ENCODE measurements at places on chromosomes 13 and 19.
A peak's percentile ranks its signal among the peaks of the same experiment; 100 is the strongest.

- no peak for DNase-seq
Observed at GRCh38 chr13:59330764-59331163, 833.0 kb downstream of the DIAPH3 start.

GRCh38 chr13:74973935-74974879 is 507.8 kb downstream of the TBC1D4 start:
- no peak for DNase-seq

GRCh38 chr13:80039000-80039399 is 301.9 kb downstream of the SPRY2 start:
- no peak for DNase-seq

DNA sequence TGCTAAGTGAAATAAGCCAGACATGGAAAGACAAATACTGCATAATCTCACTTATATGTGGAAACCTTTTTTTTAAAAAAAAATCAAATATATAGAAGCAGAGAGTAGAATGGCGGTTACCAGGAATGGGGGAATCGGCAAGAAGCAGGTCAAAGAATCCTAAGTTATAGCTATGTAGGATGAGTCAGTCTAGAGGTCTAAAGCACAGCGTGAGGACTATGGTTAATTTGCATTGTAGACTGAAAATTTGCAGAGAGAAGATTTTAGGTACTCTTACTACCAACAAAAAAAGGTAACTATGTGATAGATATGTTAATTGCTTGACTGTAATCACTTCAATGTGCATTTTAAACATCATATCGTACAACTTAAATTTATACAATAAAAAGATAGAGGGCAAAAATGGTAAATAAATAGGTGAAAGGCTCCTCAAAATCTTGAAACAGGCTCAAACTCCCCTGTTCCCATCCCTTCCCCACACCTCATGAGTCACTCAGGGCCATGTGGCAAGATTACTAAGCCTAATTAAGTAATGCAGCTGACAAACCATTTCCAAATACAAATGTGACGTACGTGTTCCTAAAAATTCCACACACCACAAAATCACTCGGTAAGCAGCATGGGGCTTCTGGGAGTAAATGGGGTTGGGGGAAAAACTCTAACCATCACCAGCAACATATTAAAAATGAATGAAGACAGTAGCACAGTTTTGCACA is 159.0 kb downstream of the USP12 start:
- no peak for DNase-seq

DNA sequence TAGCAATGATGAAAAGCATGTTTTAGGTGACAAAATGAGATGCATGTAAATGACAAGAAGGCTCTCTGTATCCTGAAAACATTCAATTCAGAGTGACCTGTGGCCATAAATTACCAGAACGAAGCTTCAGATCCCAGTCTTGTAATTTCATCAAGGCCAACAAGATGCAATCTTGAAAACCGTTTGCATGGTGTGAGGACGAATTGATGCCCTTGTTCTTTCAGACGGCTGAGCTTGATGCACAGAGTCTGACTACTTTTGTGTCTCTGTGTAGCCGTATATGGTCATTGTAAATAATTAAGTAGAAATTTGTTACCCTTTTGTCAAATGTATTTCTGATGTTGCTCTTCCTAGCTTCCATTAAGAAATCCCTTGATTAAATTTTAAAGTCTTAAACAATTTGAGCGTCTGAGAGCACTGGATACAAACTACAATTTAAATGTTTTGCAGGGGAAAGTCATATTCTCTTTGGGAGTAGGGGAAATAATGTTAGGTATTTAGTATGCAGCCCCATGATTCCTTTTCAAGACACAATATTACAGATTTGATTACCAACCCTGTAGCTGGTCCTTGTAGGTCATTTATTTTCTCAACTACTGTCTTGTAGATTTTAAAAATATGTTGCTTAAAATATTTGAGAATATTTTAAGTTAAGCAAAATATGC is 125.8 kb upstream of the PCDH9 start:
- no peak for DNase-seq

- DNase-seq, result no peak
Observed at GRCh38 chr13:33245505-33246158, 39.9 kb downstream of the STARD13 start.

- peak; percentile 26 for DNase-seq
Observed at GRCh38 chr19:8592231-8593009, 15.2 kb upstream of the MYO1F start.

DNA sequence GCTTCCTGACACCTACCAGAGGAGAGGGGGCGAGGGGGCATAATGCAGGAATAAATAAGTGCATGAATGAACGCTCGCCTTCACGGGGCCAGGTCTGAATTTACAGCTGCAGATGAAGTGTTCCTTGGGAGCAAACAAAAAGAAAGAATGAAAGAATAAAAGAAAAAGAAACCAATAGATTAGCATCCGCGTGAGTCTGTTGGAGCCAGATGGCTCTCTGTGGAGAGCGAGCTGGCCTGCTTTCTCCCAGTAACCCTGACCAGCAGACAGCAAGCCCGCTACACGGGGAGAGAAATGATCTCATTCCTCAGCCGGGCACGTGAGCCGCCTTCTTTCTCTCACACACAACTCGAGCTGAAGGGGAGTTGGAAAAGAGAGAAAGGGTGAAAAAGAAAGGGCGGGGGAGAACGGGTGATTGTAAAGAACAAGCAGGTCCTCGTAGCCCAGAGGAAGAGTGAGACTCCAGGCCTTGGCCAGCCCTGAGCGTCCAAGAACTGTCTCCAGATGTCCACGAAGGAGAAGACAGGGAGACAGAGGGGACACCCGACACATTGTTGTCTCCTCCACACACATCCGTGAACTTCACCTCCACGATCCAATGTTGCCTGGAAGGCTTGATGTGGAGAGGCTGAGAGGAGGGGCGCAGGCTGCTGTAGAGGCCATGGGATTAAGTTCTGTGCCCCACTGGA is 81.4 kb downstream of the RNASEH2B start:
- DNase-seq, result no peak

GRCh38 chr13:34207334-34207733 is 389.4 kb downstream of the RFC3 start:
- DNase-seq, result no peak

DNA sequence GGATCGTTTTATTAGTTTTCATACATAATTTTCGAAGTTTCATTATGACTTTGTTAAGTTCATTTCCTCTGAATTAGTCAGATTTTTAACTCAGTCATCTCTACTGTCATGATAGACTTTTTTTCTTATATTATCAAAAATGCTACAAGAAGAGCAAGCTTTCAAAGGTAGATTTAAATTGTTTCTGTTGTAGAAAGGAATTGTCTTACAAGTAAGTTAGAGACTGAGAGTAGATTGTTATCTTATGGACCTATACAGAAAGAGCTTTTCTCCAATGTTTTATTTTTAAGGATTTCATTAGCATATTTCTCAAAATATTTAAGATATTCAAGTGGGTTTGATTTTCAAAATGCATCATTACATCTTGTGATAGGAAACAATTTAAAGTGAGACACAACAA is 2.7 kb downstream of the MAB21L1 start:
- no peak for DNase-seq

DNA sequence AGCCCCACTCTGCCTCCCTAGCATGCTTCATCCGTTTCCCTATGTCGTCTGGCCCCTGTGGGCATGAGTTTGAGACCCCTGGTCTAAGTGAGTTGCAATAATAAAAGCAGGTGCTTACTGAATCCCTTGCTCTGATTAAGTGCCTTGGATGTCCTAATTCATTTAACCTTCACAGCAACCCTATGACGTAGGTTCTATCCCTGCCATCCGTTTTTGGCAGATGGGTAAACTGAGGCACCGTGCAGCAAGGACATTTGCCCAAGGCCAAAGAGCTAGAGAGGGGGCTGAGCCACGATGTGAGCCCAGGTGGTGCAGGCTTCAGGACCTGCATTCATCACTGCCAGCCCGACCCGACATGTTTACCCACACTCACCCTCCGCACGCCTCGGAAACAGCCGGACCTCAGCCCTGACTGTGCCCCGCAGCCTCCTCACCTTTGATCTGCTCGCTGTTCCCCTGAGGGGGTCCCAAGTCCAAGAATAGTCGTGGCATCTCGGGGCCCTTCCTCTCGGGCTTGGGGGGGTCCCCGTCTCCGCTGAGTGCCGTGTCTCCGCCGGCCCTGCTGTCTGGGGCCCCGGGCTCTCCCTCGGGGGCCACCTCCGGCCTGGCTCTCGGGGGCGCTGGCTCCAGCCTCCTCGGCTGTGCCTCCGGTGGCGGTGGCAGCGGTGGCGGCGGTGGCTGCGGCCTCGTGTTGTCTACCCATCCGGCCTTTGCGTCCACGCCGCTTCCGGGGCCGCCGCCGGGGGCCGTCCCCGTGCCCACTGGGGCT is 14.5 kb downstream of the LMTK3 start:
- DNase-seq, result no peak

GRCh38 chr13:80844164-80844563 is 503.2 kb upstream of the SPRY2 start:
- DNase-seq, result no peak

DNA sequence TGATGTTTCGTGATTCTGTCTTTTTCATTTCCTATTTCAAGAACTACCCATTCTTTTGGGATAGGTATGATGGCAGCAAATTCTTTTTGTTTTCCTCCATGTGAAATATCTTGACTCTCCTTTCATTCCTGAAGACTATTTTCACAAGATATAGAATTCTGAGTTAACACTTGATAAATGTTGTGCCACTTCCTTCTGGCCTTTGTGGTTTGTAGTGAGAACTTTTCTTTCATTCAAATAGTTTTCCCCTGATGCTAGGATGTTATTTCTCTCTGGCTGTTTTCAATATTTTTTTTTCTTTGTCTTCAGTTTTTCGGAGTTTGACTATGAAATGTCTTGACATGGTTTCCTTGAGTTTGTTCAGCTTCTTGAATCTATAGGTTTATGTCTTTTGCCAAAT is 8.3 kb upstream of the TUBGCP3 start:
- no peak for DNase-seq

DNA sequence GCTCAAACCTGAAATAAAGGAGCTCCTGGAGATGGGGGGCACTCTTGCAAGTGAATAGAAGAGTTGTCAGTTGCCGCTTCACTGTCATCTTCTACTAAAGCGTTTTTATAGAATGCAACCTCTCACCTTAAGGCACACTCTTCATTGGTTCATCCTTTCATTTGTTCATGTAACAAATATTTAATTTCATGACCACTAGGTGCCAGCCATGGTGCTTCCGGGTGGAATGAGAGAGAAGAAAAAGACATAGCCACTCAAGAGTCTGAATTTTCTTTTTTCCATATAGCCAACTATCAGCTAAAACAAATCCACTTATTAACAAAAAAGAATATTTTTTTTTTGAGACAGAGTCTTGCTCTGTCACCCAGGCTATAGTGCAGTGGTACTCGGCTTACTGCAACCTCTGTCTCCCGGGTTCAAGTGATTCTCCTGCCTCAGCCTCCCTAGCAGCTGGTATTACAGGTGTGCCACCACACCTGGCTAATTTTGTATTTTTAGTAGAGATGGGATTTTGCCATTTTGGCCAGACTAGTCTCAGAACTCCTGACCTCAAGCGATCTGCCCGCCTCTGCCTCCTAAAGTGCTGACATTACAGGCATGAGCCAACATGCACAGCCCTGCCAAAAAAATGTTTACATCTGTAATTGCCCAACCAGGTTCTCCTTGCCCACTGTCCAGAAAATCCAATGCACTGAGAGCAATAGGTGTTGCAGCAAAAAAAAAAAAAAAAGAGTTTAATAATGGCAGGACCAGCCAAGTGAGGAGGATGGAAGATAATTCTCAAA is 22.1 kb upstream of the SACS start:
- DNase-seq, result no peak

DNA sequence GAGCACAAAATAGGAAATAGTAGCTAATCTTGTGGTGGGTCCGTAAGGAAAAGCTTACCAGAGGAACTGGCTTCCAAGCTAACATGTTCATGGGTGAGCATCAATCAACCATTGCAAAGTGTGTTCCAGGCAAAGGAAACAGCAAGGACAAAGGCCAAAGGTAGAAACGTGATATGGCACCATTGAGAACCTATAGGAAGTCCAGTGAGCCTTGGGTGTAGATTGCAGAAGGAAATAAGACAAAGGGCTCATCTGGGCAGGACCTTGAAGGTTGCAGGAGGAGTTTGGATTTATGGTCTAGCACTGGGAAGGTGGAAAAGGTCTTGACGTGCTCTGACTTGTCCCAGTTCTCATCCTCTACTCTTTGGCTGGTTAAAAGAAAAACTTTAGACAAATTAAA is 22.3 kb downstream of the CYP2B6 start:
- DNase-seq, result no peak

DNA sequence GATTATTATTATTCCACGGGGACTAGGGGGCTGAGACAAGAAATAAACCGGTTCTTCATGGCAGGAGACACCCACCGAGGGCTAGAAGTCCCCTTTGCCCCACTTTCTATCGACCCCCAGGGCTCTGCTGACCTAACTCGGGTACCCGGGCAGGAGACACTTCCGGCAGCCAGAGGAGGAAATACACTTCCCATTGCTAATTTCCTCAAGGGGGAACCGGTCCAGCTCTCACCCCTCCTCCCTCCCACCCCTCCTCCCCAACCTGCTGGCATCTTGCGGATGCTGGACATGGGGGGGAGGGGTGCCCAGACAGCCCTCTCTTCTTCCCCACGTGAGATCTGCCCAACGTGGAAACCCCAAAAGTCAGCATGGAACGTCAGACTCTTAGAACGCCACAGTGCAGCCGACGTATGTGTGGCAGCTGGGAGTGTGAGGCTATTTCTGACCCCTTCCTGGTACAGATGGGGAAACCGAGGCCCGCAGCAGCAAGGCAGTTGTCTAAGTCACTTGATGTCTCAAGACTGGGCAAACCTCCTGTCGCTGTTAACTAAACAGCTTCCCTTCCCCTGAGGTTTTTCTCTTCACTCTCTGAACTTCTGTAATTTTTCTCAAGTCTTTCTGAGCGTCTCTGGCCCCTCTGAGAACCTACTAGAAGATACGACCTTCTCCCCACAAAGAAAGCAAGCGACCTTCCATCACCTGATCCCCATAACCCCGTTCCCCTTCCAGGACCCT is 3.6 kb downstream of the GPR4 start:
- DNase-seq, result no peak

GRCh38 chr13:114208134-114208533 is 26.6 kb upstream of the CDC16 start:
- DNase-seq, result no peak

- DNase-seq, result no peak
Observed at GRCh38 chr13:70960841-70961443, 852.7 kb upstream of the KLHL1 start.

- DNase-seq, result no peak
Observed at GRCh38 chr19:10568062-10568825, 535 bp downstream of the CDKN2D start.

- DNase-seq, result no peak
Observed at GRCh38 chr19:56137405-56137804, 3.7 kb upstream of the ZNF444 start.

- peak; percentile 64 for DNase-seq
Observed at GRCh38 chr19:10603084-10603872, 16.2 kb upstream of the AP1M2 start.

All from GM10248 (cell line).